Pulmonary artery endothelial cell (primary cell): ENCODE measurements at places on chromosomes 6 and 20.

GRCh38 chr6:20350215-20350614 lies 51.5 kb upstream of the E2F3 start:
- no peak for DNase-seq

DNA sequence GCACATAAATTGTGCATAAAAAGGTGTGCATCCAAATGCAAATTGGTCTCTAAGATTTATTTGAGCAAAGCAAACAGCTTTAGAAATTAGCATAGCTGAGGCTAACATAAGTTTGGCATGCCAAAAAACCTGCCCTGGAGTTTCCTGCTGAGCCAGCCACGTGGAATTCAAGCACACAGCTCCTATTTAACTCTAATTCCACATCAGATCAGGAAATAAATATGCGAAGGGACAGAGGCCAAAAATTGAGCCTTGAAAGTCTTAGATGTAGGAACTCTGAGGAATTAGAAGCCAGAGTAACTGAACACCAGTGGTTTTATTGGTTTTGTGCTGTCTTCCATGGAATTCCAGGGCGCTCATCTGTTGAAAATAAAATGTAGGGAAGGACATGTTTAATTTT lies 19.6 kb downstream of the SOBP start:
- no peak for DNase-seq

DNA sequence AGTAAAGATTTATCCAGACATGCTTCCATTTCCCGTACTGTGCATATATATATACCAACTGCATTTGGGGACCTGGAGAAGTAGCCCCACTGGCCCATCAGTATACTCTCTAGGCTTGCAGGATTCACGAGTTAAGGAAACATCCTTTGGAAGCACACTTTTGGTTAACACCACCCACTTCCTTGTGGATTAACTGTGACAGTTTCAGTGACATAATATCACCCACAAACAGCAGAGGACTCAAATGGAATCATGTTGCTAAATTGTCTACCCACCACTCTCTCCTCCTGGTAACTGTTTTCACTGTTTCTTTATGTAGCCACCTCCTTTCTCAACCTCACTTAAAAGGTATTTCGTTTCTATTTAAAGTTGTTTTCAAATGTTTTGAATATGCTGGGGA lies 55.0 kb downstream of the PROKR2 start:
- no peak for DNase-seq

- no peak for DNase-seq
These were observed 127.9 kb downstream of the FARS2 start for GRCh38 chr6:5389086-5389745.

GRCh38 chr6:42899871-42900270 lies 16.0 kb upstream of the PTCRA start:
- DNase-seq = no peak

DNA sequence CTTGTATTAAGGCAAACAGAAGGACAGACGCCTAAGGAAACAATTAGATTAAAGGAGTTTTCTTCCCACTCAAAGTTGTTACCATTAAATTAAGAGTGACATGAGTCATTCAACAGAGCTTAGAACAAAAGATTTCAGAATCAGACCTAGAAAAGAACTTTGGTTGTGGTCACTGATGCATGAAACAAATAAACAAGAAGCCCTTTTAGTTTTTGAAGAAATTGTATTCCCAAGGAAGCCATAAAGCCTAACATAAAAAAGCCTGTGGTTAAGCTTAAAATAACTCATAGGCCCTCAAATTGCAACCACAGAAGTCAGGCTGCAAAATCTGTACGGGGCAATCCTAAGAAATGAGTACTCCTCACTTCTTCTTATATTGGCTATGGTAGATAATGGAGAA lies 17.9 kb upstream of the TRIM26 start:
- no peak for DNase-seq

- DNase-seq = no peak
These were observed 11.2 kb downstream of the ZNF337 start for GRCh38 chr20:25685276-25686080.

DNA sequence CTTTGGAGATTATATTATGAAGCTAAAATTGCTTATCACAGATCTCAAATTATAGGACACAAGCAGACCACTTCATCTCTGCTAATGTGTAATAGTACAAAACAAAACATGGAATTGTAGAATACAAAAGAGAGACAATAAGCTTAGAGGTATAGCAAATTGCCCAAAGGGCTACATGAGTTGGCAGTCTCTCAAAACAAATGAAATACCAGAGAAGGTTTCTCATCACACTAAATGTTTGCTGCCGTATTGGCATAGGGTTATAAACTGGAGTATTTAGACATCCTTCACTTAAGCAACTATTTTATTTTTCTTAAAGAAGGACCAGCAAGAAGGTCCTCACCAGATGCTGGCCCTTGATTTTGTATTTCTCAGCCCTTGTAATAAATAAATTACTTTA lies 5.9 kb upstream of the EYA4 start:
- DNase-seq = no peak

DNA sequence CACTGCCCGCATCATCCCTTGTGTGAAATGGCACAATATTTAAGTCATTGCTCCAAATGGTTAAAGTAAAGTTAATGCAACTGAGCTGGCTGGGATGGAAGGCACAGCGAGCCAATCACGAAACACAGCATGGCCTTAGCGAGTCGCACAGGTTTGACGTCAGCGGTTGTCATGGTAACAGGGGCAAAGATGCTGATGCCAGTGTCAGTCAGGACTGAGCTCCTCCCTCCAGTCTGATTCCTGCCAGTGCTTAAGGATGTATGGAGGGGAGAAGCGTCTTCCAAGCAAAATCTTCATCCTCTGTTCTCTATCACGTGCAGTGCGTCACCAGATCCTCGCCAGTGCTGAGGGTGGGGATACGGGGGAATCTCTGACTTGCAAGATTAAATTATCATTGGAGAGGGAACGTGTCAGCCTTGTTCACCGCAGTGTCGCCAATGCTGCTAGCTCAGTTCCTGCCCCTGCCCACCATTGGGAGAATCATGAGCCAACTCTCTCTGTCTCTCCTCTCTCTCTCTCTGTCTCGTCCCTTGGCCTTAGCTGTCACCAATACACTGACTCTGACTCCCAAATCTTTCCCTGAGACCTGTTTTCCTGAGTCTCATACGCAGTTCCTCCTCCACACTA lies 24.5 kb downstream of the TSPYL4 start:
- peak; percentile 67 for DNase-seq

GRCh38 chr6:152293404-152293803 lies 343.8 kb downstream of the SYNE1 start:
- no peak for DNase-seq

GRCh38 chr6:108030211-108030610 lies 44.3 kb downstream of the OSTM1 start:
- DNase-seq = no peak

- DNase-seq = no peak
These were observed 20.3 kb downstream of the SYNDIG1 start for GRCh38 chr20:24489631-24490260.

GRCh38 chr6:4370066-4370465 lies 234.7 kb upstream of the ECI2 start:
- DNase-seq = no peak

DNA sequence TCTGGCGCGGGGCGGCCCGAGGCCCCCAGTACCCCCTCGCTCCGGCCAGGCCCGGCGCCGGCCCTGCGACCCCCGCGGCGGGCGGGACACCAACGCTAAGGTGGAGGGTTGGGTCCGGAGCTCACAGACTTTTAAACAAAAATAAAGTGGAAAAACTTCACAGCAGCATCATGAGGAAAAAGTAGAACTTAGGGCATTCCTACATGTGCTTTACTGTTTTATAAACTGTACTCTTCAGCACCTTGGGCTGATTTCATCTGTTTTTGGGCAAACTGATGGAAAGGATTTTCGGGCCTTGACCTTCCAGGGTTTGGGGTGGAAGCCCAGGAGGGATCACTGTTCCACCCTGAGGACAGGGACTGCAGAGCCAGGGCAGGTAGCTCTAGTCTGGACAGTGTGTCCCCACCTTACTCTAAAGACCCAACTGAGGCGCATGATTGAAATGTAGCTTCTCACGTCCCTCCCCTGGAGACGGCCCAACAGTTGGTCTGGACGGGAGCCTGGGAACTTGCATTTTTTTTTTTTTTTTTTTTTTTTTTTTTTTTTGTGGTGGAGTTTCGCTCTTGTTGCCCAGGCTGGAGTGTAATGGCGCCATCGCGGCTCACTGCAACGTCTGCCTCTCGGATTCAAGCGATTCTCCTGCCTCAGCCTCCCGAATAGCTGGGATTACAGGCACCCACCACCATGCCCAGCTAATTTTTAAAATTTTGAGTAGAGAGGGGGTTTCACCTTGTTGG lies 740 bp downstream of the NELFCD start:
- no peak for DNase-seq

DNA sequence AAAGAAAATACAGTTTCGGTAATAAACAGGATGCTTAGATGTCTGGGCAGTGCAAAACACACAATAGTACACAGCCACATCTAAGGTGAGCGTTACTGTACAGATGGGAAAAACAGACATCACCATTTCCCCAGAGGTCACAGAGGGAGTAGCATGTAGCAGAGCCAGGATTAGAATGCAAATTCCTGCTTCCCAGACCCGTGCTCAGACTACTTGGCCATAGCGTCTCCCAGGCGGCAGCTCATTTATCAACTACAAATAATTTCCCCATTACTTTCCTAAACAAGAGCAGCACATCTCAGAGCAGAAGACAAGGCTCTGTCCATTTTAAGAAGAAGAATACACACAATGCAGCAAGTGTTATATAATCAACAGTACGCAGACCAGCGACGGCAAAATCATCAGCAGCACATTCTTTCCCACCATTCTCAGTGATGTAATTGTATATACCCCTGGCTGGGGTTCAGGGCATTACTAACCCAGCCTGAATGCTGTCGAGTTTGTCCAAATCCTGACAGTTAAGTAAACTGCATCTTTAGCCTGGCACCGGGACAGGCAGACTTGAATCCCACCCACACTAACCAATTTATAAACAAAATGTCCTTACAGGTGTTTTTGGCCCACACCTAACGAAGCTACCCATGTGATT lies 61.9 kb downstream of the CNKSR3 start:
- DNase-seq = peak; percentile 44

DNA sequence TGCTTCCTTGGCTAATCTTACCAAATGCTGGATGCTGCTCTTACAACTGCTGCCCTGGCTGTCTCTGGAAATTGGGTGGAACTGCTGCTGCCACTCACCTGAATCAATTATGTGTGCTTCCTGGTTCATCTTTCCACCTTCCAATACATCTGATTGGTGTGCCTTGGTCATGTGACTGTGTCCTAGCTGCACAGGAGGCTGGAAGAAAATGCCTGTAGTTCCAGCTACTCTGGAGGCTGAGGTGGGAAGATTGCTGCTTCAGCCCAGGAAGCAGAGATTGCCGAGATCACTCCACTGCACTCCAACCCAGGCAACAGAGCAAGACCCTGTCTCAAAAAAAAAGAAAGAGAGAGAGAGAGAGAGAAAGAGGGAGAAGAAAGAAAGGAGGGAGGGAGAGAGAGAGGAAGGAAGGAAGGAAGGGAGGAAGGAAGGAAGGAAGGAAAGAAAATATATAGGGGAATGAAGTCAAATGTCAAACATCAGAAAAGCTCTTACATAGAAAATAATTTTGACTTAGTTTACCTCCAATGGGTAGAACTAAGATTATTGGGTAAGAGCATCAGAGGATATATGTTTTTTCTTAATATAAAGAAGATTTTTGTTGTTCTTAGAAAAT lies 14.1 kb upstream of the PPARD start:
- DNase-seq = no peak

GRCh38 chr6:99282479-99283062 lies 66.9 kb downstream of the FAXC start:
- no peak for DNase-seq

GRCh38 chr6:45595010-45595851 lies 217.5 kb upstream of the SUPT3H start:
- DNase-seq = no peak

DNA sequence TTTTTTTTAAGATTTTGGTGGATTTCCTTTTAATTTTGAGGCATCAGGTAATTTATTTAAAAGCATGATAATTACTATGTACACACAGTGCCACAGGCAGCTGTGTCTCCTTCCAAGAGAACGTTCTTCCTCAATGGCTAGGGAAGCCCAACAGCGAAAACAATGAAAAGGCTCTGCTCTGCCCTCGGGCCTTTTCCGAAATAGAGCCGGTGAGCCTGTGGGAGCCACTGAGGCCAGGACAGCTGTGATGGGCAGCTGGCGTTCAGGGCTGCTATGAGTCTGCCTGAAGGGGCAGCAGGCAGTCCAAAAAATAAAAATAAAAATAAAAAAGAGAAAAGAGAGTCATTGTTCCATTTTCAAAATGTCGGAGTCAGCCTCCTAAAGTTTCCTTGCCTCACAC lies 443.8 kb downstream of the KIF16B start:
- no peak for DNase-seq

- DNase-seq = no peak
These were observed 44.0 kb downstream of the PANK2 start for GRCh38 chr20:3933218-3933617.

GRCh38 chr6:113208726-113209125 lies 648.4 kb upstream of the MARCKS start:
- DNase-seq = no peak

- no peak for DNase-seq
These were observed 342.7 kb downstream of the ESR1 start for GRCh38 chr6:152150196-152150595.

- DNase-seq = no peak
These were observed 401.2 kb upstream of the MANEA start for GRCh38 chr6:95175927-95176675.

GRCh38 chr20:40536808-40537207 lies 152.2 kb downstream of the MAFB start:
- DNase-seq = no peak

- DNase-seq = no peak
These were observed 110.2 kb downstream of the NFATC2 start for GRCh38 chr20:51432251-51432784.

- no peak for DNase-seq
These were observed 444.0 kb upstream of the SLC35B3 start for GRCh38 chr6:8879334-8879733.

GRCh38 chr6:68876792-68877493 lies 241.9 kb downstream of the ADGRB3 start:
- no peak for DNase-seq

- DNase-seq = no peak
These were observed 99.4 kb upstream of the VGLL2 start for GRCh38 chr6:117165911-117166499.

- DNase-seq = no peak
These were observed 266.3 kb downstream of the ERMARD start for GRCh38 chr6:170017603-170018320.

- no peak for DNase-seq
These were observed 13.0 kb downstream of the EFCAB8 start for GRCh38 chr20:32871627-32872160.

DNA sequence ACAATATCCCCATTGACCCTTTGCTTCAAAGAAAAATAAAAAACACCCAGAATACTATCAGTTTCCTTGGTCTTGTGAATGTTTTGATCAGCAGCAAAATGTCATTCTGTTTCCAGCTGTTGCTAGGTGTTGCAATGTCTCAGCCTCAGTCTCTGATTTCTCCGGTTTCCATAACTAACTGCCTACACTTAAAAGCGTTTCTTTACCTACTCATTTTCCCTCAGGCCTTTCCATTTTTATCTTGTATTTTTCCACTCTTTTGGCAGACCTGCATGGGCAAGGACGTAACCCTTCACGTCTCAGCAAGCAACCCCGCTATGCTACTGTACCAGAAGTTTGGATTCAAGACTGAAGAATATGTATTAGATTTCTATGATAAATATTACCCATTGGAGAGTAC lies 49.4 kb downstream of the KAT14 start:
- DNase-seq = no peak
